Central memory CD4-positive, alpha-beta T cell (primary cell): ENCODE measurements at places on chromosomes 3 and 15.

DNA sequence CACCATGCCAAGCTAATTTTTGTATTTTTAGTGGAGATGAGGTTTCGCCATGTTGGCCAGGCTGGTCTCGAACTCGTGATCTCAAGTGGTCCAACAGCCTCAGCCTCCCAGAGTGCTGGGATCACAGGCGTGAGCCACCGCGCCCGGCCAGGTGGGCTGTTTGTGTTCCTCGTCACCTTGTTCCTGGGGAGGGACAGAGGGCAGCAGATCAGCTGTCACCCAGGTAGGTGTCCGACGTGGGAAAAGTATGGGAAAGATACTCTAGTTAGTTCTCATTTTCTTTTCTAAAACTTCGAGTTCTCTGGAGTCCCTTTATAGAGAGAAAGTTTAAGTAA is 28.7 kb upstream of the SACM1L start:
- no peak for DNase-seq

DNA sequence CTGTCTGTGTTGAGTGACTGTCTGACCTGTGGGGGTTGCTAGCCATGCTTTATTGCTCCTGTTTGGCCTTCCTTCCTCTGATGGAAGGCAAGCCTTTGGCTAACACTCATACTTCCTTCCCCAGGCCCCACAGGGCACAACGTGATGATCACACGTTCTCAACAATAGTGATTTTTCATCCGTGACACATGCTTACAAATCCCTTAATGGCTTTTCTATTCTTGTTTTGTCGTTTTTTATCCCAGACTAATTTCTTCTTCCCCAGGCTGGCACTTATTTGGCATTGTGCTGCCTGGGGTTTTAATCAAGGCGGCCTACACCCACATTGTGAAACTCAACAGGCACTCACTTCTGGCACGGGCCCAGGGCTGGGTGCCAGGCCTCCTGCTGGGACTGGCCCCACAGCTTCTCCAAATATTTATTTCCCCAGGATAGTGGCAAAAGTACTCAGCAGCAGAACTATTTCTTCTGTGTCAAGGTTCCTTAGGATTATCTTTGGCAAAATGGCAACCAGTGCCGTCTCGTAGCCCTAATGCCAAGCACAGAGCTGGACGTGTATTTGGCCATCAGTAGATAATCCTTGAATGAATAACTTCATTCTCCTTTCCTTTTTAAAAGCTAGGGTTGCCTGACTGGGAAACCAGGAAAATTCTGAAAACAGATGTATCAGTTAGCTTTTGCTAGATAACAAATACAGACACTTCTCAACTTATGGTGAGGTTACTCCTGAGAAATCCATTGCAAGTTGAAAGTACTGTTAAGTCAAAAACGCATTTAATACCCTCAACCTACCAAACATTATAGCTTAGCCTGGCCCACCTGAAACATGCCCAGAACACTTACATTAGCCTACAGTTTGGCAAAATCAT is 30.6 kb downstream of the CMTM7 start:
- no peak for DNase-seq

DNA sequence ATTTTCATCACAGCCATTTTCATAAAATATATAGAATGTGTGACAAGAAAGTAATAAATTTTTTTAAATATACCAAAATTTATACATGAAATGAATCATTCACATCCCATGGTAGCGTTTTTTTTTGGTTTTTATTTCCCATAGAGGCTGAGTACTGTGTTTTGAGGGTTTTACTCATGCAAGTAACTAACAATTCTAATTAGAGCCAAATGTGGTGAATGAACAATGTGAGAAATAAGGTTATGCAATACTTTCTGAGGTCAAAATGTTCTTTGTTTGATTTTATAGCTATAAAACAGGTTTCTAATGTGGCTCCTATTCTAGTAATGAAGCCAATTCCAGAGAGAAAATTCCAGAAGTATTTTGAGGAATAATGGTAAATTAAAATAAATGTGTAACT is 386.8 kb downstream of the TBC1D5 start:
- no peak for DNase-seq

DNA sequence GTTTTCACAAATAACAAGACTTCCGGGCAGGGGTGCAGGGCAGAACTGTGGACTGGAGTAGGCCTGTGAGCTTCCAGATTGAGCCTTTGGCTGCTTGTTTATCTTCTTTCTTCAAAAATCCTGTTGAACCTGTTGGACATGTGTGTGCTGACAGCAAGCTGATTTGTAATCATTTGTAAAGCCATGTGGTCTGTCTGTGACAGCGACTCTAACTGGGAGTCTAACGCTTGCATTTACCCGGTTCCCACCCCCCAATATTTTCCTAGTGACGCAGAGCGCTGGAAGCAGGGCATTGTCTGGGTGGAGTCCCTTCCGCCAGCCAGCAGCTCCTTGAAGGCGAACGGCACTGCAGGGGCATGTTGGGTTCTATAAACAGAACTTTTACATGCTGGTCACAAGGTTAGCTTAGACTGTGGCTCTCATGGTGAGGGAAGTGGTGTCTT is 85.7 kb upstream of the MYZAP start:
- DNase-seq = no peak

DNA sequence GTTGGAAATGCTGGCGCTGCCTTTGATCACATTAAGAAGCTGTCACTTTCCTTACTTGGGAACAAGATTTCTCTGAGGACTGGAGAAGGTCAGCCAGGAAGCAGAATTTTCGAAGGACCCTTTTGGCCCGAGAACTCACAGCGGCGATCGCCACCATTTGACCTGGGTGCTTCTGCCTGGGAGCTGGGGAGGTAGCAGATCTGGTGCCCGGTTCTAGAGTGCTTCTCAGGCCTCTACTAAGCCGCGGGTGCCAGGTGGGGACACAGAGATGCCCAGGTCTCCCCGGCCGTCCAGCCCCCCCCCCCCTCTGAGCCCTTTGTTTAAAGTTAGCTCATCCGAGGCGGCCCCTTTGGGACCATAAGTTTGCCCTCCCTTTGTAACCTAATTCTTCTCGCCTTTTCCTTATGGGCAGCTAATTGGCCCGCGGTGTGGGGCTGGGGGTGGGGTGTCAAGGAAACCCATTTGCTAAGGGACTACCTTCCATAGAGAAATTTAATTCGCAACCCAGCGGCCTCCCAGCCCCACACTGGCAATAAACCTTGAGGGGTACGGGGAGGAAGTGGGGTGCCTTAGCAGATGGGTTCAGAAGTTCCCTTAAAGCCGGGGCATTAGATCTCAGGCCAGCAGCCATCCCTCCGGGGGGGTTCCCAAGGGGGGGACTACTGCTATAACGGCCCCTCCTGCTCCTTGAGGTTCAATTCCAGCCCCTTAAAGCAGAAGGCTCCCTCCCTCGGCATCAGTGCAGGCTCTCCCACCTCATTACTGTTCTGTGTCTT is 1.9 kb downstream of the GATA2 start:
- DNase-seq = no peak
